ENCODE measurements at places on chromosomes 1 and 21. TPM values are rescaled to one million over a fixed set of nuclear protein-coding genes. Genes with fewer than 3 reads are reported as not detected.

DNTTIP2 gene
- total RNA-seq: 26.4 TPM

CD160 gene
- not detected for total RNA-seq

SYT14 gene
- total RNA-seq: 0.73 TPM

HPDL gene
- total RNA-seq: 9.3 TPM

C8A gene
- not detected for total RNA-seq

ERG gene
- 65.4 TPM for total RNA-seq

GBP4 gene
- total RNA-seq: 22.5 TPM

DIP2A gene
- 21.1 TPM for total RNA-seq

CD1B gene
- not detected for total RNA-seq

CLDN17 gene
- not detected for total RNA-seq

ADORA3 gene
- total RNA-seq: not detected

TSACC gene
- 2.4 TPM for total RNA-seq

TRAF3IP3 gene
- not detected for total RNA-seq

LCE1A gene
- total RNA-seq: not detected

LCE1F gene
- total RNA-seq: not detected

KIAA1614 gene
- 2.5 TPM for total RNA-seq

SPATA21 gene
- not detected for total RNA-seq

HRNR gene
- not detected for total RNA-seq

DENND4B gene
- 23.9 TPM for total RNA-seq

B3GALT2 gene
- 0.05 TPM for total RNA-seq

TNNI3K gene
- not detected for total RNA-seq
